Hair follicle dermal papilla cell (primary cell): ENCODE measurements at places on chromosomes 6 and 20. TPM values are rescaled to one million over a fixed set of nuclear protein-coding genes. Genes with fewer than 3 reads are reported as not detected.

SNPH gene
- 10.7 and 13.3 TPM in 2 replicates for total RNA-seq

MAP7 gene
- 1.9 and 3.7 TPM in 2 replicates for total RNA-seq

HLA-DRB5 gene
- total RNA-seq, result 0.49 TPM in 1 of 2 replicates, not detected in the other

MAPK13 gene
- 2.8 and 4.1 TPM in 2 replicates for total RNA-seq
